Keratinocyte (primary cell): ENCODE measurements at places on chromosomes 7 and 10. TPM values are rescaled to one million over a fixed set of nuclear protein-coding genes. Genes with fewer than 3 reads are reported as not detected.

Gene TMEM176A
- polyA plus RNA-seq = not detected in 3 replicates

Gene PAPOLB
- polyA plus RNA-seq = not detected in 3 replicates

Gene GDI2
- polyA plus RNA-seq = 155 to 293 TPM (median 244 TPM) in 3 replicates

Gene MALRD1
- polyA plus RNA-seq = 0.01 TPM in 1 of 3 replicates, not detected in the others

Gene ADD3
- 56.9 to 61.7 TPM (median 57.8 TPM) in 3 replicates for polyA plus RNA-seq

Gene MUC12
- polyA plus RNA-seq = 0.24 to 0.33 TPM in 2 of 3 replicates, not detected in the other

Gene AQP1
- polyA plus RNA-seq = 0.03 to 0.17 TPM (median 0.07 TPM) in 3 replicates

Gene SLC26A5
- polyA plus RNA-seq = not detected in 3 replicates

Gene GPC2
- polyA plus RNA-seq = 0.55 to 0.81 TPM (median 0.61 TPM) in 3 replicates

Gene MOSPD3
- 4.1 to 17.0 TPM (median 5.5 TPM) in 3 replicates for polyA plus RNA-seq

Gene UCMA
- polyA plus RNA-seq = not detected in 3 replicates

- no peak overlapping the region for H3K4me3 ChIP-seq
- no peak for DNase-seq
- no peaks in the 10 kb centered on the region for H3K36me3 ChIP-seq
- no peaks in the 10 kb centered on the region for H3K27me3 ChIP-seq
- H3K4me1 ChIP-seq = peaks cover 19% of the 10 kb centered on the region
These were observed 51.9 kb downstream of the DOCK1 start for GRCh38 chr10:126957111-126957510.

GRCh38 chr7:129698516-129699418, 87.2 kb downstream of the NRF1 start:
- peak overlapping the region; percentile 27 for H3K27ac ChIP-seq
- no peaks in the 10 kb centered on the region for H3K36me3 ChIP-seq
- DNase-seq = no peak

DNA sequence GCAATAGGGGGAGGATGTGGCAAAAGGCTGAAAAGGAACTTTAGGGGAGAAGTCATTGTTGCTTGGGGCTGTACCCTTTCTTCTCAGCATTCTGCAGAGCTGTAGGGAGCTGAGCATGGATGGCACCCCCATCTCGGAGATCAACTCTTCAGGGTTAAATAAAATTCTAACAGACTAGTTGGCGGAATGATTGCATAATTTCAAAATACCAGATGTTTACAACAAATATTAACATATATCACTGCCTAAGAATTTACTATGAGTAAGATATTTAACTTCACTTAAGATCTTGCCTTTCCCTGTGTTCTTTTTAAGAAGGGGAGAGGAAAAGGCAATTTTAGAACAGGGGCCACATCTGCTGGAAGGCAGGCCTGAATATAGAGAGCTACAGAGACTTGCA, 509 bp upstream of the OR2F1 start:
- no peak for DNase-seq
- no peak overlapping the region for H3K4me3 ChIP-seq
- no peaks in the 10 kb centered on the region for H3K27me3 ChIP-seq
- no peak overlapping the region for H3K27ac ChIP-seq
- no peaks in the 10 kb centered on the region for H3K36me3 ChIP-seq

DNA sequence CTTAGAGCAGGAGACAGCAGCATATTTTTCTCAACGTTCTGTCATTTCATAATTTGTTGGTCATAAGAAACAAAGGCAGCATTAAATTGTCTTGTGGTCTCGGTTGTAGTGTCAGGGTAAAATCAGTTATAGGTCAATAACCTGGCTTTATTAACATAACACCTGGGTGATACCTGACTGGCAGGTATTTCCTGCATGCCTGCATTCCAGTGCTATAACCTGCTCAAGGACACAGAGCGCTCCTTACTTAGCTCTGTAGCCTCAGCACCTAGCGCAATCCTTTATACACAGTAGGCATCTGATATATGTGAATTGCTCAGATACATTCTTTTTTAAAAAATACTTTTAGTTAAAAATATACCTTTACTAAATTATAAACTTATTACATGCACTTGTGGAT, 38.9 kb upstream of the PRKG1 start:
- no peak overlapping the region for H3K4me3 ChIP-seq
- H3K36me3 ChIP-seq = no peaks in the 10 kb centered on the region
- no peaks in the 10 kb centered on the region for H3K4me1 ChIP-seq
- no peak for DNase-seq
- H3K27ac ChIP-seq = no peak overlapping the region

DNA sequence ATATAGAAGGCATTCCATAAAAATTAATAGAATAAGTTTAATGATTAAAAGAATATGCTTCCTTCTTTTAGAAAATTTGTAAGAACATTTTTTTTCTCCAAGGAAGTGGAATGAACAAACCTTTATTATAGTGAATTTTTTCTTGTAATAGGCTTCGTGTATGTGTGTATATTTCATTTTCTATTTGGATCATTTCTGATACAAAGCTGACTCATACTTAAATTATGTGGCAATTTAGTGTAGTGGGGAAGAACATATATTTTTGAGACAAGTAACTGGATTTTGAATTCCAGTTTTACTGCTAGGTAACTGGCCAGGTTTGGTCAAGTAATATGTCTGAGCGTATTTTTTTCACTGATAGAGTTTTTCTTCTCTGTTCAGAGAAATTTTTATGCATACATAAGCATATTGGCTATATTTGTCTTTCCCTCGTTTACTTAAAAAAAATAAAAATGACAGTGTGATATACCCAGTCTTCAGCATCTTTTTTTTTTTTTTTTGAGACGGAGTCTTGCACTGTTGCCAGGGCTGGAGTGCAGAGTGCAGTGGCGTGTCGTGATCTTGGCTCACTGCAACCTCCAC, 50.8 kb downstream of the CDK13 start:
- H3K27me3 ChIP-seq = no peaks in the 10 kb centered on the region
- H3K36me3 ChIP-seq = peaks cover 7% of the 10 kb centered on the region
- H3K4me1 ChIP-seq = no peaks in the 10 kb centered on the region
- no peak for DNase-seq
- H3K4me3 ChIP-seq = no peak overlapping the region

- no peak for DNase-seq
- H3K27ac ChIP-seq = no peak overlapping the region
These were observed 57.9 kb upstream of the TMEM72 start for GRCh38 chr10:44853148-44853734.

- no peaks in the 10 kb centered on the region for H3K36me3 ChIP-seq
- no peak for DNase-seq
- no peak overlapping the region for H3K4me3 ChIP-seq
- peaks cover 14% of the 10 kb centered on the region for H3K27me3 ChIP-seq
- no peak overlapping the region for H3K27ac ChIP-seq
These were observed 6.8 kb upstream of the VSIR start for GRCh38 chr10:71780156-71780555.

DNA sequence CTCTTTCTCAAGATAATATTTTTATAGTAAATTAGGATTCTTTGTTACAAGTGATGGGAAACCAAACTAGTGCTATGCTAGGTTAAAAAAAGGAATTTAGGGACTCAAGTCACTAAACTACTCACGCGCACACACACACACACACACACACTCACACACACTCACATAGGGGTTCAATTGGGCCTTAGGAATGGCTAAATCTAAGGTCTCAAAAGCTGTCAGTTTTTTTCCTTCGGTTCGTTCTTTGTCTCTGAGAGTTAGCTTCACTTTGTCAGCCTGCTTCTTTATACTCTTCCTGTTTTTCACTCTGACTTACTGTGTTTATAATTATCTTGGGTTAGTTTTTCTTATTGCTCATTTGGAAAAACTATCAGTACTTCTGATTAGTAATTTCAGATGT, 138.9 kb downstream of the ADK start:
- no peaks in the 10 kb centered on the region for H3K27me3 ChIP-seq
- peaks cover 56% of the 10 kb centered on the region for H3K4me1 ChIP-seq
- no peak for DNase-seq
- H3K4me3 ChIP-seq = no peak overlapping the region
- H3K27ac ChIP-seq = peak overlapping the region; percentile 53

DNA sequence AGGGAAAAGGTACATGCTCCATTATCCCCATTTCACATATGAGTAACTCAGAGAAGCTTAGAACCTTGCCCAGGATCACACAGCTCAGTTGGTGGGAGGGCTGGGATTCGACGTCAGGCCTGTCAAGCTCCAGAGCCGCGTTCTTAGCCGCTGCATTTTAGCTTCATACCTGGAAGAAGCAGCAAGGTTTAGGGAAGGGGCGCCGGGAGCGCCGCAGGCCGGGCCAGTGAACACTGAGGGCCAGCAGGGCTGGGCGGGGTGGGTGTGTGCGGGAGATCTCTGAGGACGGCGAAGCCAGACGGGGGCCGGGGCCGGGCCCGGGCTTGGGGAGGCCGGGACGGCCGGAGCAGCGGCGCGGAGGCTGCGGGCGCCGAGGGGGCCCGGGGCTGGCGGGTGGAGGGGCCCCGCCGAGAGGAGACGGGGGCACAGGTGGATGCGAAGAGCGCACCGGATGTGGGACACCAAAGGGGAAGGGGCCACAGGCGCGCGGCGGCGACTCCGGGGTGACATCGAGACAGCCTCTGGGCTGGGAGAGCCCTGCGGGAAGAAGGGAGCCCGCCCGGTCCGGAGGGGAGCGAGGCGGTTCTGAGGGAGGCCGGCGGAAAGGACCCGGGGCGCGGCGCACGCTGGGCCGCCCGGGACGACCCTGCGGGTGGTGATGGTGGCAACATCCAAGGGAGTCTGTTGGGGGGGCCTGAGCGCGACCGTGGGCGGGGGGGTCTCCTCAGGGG, 498 bp downstream of the NDST2 start:
- H3K36me3 ChIP-seq = peaks cover 22% of the 10 kb centered on the region
- no peak for DNase-seq
- H3K4me1 ChIP-seq = no peaks in the 10 kb centered on the region
- H3K4me3 ChIP-seq = peak overlapping the region; percentile 76
- peak overlapping the region; percentile 62 for H3K27ac ChIP-seq

DNA sequence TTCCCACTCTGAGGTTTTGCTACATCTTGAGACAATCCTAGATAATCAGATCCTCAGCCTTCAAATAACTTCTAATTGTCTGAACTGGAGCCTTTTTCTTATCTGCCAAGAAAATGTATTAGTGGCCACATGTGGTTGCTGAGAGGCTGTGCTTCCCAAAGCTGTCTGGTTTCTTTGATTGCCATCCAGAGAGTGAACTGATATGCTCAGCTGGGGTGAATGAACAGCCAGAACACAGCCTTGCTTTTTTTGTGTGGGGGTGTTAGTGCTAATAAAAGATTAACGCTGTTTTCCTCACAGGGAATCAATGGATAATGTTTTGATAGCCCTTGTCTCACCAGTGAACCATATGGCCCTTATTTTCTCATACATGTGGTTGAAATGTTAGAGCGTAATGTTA, 66.9 kb downstream of the BBS9 start:
- DNase-seq = no peak
- no peaks in the 10 kb centered on the region for H3K4me1 ChIP-seq
- no peaks in the 10 kb centered on the region for H3K36me3 ChIP-seq
- H3K27ac ChIP-seq = no peak overlapping the region
- no peaks in the 10 kb centered on the region for H3K27me3 ChIP-seq

DNA sequence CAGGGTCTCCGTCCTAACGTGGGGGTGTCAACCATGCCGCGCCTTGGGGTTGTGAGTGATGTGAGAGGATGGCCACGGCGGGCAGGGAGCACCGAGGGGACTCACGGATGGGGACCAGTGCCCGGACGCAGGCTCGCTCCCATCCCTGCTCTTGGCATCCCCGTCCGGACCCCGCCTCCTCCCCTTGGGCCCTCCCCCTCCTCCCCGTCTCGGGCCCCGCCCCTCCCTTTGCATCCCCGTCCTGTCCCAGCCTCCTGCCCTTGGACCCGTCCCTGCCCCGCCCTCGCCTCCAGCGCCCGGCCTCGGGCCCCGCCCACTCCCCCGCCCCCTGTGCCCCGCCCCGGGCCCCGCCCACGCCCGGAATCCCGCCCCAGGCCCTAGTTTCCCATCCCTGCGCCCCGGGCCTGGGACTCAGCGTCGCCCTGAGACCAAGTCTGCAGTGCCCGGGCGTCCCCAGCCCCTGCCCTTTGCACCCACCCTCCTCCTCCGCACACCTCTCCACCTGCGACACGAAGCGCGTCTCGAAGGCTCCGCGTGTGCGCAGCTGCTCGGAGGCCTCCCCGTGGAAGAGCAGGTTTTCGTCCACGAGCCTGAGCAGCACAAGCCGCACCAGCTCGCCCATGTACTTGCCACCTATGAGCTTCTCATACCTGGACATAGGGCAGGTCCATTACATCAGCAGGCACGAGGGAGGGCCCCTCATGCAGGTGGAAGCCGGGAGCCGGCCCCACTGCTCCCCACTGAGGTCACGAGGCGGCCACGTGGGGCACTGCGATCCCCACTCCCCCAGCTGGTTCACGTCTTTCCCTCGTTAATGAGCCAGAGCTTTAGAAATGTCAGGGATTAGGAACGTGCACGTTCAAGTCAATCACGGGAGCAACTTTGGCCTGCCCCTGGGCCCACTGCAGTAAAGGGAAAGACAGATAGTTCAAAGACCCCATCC, 5.1 kb upstream of the MYL7 start:
- DNase-seq = no peak
- no peak overlapping the region for H3K4me3 ChIP-seq

DNA sequence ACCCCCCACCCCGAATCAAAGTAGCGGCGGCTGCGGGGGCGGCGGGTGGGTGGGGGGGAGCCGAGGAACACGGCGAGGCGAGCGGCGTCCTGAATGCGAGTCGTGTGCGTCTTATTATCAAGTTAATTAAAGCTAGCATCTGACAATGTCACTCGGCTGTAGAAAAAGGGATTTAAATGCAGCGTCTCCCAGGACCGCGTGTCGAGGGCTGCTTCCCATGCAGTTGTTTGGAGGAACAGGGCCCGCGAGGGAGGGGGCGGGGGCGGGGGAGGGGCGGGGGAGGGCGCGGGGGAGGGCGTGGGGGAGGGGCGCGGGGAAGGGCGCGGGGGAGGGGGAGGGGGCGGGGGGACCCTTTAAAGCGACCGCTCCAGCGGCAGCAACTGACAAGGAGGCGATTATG, 2.7 kb upstream of the UNCX start:
- H3K4me1 ChIP-seq = no peaks in the 10 kb centered on the region
- DNase-seq = no peak
- no peak overlapping the region for H3K27ac ChIP-seq
- H3K27me3 ChIP-seq = peaks cover 86% of the 10 kb centered on the region

GRCh38 chr10:47189802-47190201, 110.2 kb upstream of the GDF10 start:
- H3K4me1 ChIP-seq = peaks cover 9% of the 10 kb centered on the region
- no peak overlapping the region for H3K4me3 ChIP-seq
- no peak for DNase-seq
- no peaks in the 10 kb centered on the region for H3K36me3 ChIP-seq

DNA sequence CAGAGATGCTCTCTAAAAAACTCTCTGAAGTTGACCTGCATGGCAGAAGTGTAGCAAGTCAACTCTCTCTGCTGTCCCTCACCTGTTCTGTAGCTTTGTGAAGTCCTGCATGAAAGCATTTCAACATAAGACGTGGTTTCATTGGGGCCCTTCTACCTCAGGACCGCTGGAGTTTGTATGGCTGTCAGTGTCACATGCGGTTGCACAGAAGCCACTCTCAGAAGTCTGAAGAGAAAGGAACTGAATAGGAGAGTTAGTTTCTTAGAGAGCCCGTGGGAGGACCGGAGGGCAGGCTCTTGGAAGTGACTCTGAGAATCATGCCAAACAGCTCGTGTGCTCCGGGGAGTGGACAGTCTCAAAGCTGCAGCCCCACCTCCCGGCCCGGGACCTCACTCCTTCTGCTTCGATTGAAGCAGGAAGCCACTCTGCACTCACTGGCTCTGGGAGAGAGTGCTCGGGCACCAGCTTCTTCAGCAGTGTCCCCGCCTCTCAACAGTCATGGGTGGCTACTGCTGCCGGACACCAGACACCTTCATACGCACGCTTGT, 486.7 kb downstream of the SDK1 start:
- H3K4me1 ChIP-seq = no peaks in the 10 kb centered on the region
- H3K4me3 ChIP-seq = no peak overlapping the region
- H3K27ac ChIP-seq = no peak overlapping the region
